ENCODE measurements at places on chromosomes 2 and 18.

- DNase-seq = no peak
These were observed 32.0 kb downstream of the SMCHD1 start for GRCh38 chr18:2687390-2688001.

DNA sequence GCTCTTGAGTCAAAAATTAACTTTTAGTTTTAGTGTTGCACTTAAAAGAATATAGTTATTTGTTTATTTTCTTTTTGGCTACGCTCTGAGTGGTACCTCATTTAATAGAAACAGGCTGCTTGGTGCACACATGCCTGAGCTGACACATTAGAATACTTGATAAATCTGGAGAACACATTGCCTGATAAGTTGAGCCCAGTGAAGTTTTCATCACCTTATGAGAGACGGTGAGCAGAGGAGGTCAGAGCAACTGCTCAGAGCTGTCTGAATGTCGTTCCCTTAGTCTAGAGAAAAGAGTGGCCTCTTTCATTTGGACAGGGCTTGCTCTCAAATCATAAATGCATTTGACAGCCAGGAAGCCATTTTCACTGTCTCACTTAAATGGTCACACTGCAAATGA is 715.9 kb downstream of the MBD2 start:
- no peak for DNase-seq

- DNase-seq = no peak
These were observed 7.8 kb downstream of the ANTXR1 start for GRCh38 chr2:69020496-69021426.

DNA sequence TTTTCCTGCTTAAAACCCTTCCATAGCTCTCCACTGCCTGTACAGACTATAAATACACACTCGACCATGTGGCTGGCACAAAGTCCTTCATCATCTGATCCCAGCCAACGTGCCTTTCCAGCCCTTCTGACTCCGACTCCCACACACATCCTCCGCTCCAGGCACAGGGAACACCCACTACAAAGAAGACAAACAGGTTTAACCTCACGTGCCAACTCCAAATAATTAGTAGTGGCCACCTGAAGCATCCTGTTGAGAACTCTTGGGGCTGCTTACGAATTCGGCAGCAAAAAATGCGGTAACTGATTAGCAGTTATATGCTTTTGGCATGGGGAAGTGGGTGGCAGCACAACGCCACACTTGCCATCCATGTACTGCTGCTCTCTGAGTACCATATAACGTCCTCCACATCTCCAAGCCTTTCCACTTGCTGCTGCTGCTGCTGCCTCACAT is 12.1 kb downstream of the SPIRE1 start:
- no peak for DNase-seq

DNA sequence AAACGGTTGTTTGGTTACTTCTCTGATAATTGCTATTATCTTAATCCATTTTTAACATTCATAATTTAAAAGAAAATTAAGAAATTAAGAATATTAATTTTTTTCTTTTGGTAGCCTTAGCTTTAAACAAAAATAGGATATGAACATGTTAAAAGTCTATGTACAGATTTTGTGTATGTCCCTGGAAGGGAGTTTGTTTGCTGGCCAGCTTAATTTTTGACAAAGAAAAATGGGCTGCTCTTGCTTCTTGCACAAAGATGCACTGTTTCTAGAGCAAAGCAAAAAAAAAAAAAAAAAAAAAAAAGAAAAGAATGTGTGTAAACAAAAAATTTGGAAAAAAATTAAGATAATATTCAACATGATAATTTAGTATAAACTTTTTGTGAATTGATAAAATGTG is 1.3 kb downstream of the RFTN2 start:
- DNase-seq = no peak

DNA sequence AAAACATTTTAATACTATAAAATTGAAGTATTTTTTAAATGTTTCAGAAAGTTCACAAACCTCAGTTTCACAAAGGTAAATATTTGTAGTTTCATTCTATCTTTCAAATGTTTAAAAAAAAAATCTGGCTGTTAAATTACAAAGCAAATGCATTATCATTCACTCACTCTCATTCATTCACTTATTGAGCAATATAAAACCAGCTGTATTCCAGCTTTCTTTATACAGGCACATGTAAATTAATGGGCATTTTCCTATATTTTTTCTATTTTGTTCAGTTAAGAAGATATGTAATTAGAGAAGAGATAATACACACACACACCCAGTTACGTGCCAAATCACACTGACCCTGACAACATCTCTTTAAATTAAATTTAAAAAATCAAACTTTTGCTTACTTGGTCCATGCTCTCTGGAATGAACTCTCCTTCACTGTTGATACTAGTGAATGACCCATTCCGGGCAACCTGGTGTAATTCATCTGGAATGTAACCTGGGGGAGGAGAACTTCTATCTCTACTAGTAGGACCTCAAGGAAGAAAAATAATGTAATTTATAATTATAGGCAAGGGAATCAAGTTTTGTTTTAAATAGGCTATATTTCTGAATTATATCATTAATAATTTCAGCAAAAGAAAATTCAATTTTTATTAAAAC is 32.5 kb upstream of the ERCC3 start:
- no peak for DNase-seq

DNA sequence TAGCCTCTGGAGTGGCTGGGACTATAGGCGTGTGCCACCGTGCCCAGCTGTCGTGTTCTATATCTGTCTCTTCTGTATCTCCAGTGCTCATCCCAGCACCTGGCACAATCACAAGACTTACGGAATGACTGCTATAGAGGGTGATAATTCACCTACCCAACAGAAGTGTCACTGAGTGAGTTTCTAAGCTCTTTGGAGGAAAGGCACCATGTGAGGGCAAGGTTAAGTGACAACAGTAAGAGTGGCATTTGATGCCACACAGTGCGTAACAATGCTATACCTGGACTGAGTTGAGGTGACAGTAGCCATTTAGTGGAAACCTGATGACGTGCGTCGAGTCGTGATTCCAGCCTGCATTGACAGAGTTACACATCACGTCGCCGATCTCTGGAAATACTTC is 89.0 kb downstream of the KCTD1 start:
- no peak for DNase-seq

DNA sequence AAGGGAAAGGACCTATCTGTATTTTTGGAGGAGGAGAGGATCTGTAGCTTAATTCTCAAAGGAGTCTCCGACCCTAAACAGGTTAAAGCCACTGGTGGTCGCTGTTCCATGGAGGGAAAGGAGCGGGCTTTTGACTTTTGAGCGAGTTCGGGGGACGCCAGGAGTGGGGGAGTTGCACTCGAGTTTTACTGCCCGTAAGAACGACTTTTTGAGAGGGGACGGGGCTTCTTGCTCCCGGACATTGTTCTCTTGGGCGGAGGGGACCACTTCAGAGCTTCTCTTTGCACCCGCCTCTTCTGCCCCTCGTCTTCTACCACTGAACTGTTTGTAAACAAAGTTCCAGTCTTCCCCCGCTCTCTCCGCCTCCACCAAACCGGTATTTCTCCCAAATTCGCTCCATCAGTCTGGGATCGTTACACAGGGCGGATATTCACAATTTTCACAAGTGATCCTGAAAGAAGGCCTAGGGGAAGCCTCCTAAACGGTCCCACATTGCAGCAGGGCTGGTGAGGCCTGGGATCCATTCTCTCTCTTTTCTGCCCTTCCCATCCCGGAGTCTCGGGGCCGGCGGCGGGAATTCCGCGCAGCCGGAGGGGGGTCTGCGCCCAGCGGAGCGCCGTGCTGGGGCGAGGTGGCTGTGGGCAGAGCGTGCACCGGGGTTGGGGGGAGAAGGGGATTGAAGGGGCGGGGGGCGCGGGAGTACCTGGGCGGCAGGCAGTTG is 6.6 kb downstream of the DLX2 start:
- no peak for DNase-seq

GRCh38 chr2:60880643-60881046 is 729 bp upstream of the REL start:
- peak; percentile 36 for DNase-seq

DNA sequence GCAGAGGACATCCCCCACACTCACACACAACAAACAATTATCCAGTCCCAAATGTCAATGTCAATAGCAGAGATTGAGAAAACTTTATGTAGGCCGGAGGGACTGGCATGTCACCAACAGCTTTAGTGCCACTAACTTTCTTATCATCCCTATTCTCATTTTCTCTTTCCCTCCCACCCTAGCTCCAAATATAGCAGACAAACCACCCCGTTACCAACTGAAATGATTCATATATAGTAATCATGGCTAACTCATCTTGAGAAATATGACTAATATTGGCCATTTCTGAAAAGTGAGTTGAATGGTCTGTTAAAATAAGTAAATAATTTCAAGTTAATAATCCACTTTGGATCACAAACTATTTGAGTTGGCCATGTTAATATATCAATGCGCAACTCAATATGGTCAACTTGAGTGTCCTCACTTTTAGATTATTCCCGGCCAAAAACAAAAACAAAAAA is 242.1 kb upstream of the RND3 start:
- DNase-seq = peak; percentile 7

GRCh38 chr2:16727256-16727655 is 61.6 kb upstream of the CYRIA start:
- DNase-seq = no peak

DNA sequence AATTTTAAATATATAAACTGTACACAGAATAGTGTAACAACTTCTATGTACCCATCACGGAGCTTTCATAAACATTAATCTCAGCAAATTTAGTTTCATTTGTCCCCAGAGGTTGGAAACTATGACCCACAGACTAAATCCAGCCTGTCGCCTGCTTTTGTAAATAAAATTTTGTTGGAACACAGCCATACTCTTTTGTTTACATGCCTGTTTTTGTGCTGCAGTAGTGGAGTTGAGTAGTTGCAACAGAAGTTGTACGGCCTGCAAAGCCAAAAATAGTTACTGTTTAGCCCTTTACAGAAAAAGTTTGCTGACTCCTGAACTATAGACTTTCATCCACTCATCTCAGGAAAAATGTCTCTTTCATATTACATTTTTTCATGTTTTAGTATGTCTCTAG is 39.8 kb downstream of the RBM45 start:
- DNase-seq = no peak

DNA sequence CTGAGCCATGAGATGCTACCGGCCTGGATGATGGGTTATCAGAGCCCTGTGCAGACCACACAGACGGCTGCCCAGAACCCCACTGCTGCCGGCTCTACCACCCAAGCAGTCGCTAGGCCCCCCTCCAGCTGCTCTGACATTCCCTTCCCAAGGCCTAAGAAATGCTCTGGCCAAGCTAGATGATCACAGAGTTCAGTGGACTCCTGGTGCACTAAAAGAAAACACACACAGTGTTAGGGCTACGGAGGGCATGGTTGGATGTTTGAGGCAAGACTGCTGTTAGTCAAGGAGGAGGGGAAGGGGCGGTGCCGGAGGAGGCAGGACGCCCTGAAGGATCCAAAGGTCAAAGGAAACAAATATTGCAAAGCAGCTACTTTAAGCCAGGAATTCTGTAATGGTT is 174.5 kb downstream of the MYCN start:
- DNase-seq = no peak

DNA sequence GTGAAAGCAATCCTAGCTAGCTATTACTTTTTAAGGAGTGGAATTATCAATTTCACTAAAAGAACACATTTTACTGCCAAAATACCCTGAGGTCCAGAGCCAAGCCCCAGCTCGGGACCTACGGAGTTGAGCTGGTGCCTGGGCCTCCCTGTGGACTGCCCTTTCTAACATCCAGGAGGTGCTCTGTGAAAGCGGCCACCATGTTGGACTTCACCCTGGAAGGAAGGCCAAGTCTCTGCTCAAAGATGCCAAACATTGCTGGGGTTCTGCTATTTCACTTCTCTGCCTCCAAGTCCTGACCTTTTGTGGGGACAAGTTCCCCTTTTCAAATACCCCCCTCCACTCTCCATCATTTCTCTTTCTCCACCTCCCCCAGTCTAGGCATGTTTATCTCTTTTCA is 498.7 kb upstream of the RAB6C start:
- no peak for DNase-seq

DNA sequence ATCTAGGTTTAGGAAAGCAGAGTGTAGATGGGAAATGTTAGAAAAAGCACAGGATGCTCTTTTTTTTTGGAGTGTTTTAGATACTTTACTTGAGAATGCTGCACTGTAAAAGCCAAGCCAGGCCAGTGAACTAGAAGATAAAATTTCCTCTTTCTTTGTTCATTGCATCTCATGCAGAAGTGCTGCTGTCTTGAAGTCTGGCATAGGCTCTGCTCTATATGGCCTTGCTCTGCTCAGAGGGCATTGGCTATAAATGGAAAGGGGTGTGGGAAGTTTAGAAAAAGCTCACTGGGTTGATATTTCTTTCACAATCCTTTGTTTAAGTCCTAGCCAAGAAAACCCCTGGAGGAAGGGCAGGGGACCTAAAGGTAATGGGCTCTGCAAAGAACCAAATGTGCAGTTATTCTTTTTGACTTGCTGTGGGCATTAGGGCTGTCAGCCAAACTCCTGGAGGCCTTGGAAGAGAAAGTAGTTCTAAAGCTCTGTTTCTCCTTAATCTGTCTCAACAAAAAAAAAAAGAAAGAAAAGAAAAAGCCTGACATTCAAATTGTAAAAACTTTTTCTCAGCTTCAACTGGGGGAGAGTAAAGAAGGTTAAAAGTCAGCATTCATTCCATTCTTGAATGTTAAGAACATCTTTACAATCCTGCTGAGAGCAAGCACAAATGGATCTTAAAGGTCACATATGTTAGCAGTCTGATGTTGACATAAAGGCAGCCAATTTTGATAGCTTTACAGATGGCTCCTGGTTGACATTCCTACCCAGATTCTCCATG is 338.3 kb downstream of the GULP1 start:
- DNase-seq = no peak

DNA sequence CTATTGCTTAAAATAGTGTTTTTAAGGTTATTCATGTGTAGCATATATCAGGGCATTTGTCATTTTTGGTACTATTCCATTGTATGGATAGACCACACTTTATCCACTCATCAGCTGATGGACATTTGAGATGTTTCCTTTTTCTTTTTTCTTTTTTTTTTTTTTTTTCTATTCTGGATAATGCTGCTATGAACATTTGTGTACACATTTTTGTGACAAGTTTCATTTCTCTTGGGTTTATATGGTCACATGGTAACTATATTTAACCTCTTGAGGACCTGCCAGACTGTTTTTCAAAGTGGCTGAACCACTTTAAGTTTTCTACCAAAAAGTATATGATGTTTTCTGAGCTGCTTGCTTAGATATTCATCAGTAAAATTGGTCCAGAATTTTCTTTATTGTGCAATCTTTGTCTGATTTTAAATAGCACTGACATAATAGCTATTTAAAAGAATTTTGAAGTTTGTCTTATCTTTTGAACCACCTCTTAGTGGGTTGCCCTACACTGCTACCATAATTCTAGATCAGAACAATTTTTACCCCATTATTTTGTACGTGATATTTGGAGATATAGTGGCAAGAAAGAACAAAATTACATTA is 219.4 kb upstream of the SIX3 start:
- DNase-seq = no peak

- DNase-seq = peak; percentile 94
These were observed 12.8 kb downstream of the ATP6V1B1 start for GRCh38 chr2:70948337-70949003.

DNA sequence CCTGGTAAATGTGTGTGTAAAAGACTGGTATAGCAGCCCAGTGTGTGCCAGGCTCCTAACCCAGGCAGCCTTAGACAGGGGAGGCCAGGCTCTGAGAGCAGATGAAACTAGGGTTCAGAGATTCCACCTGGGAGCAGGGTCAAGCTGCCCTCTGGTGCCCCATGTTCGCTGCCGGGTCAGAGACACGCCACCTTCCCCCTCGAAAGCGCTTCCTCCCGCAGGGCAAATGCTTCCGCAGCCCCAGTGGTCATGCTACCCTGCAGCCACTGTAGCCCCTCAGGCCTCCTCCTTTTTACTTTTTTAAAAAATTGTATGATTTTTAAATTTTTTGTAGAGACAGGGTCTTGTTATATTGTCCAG is 10.6 kb upstream of the KLF11 start:
- DNase-seq = no peak
